ENCODE measurements at places on chromosomes 7 and 10.

GRCh38 chr10:79310911-79311573 is 36.2 kb upstream of the PPIF start:
- DNase-seq, result no peak

- DNase-seq, result no peak
Measured at GRCh38 chr10:48306870-48307710, 613 bp downstream of the MAPK8 start.

- no peak for DNase-seq
Measured at GRCh38 chr10:921471-922414, 9.8 kb downstream of the LARP4B start.

DNA sequence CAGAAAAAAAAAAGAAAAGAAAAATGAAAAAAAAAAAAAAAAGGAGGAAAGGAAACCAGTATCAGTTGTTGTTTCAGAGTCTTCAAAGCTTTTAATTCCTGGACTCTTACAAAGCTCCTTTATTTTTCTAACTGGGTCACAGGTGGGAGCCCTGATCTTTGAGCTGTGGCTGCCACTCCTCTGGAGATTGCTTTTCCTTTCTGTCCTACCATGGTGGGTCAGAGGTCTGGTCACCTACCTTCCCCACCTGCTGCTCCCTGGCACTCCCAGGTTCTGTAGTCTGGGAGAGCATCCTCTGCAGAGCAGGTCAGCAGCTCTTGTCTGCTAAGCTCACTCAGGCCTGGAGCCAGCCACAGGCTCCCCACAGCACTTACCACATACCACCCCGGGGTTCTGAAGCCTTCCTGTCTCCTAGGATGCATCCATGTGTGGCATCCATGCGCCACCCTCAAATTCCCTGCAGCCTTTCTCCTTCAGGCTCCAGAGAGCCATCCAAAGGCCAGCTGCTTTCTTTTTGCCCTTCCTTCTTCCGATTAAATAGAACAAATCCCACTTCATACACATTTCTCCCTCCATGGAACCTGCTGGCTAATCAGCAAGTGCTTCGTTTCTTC is 73.2 kb upstream of the TPK1 start:
- no peak for DNase-seq

- no peak for DNase-seq
Measured at GRCh38 chr7:17230099-17230807, 68.2 kb upstream of the AHR start.

- no peak for DNase-seq
Measured at GRCh38 chr7:84477786-84478478, 283.3 kb upstream of the SEMA3A start.

DNA sequence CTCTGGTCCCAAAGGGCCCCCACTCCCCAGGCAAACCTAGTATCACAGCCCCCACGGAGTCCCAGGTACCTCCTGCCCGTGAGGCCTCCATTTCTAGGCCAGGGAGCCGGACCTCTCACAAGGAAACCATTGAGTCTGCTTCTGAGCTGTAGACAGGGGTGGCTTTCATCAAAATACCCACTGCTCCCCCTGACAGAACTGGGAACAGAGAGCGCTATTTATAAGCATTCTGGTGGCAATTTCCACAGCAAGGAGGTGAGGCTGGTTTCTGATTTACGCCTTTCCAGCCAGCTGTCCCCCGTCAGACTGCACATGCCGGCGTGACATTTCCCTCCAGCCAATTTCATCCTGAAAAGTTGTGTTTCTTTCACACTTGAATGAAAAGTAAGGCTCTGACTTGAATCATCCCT is 407.5 kb upstream of the PRKCQ start:
- no peak for DNase-seq

DNA sequence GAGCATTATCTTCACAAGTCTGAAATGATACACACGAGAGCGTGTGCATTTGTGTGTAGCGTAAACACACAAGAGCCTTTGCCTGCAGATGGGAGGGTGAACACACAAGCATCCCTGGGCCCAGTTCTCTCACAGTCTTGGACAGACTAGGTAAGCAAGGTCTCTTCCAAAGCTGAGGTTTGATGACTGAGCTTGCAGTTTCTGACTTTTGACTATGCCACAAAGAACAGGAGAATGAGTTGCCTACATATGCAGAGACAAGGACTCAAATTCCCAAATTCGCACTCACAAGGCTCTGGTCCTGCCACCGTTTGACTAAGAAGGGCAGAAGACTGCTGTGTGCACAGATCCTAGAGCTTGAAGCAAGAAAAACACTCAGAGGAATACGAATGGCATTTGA is 55.8 kb downstream of the FAM53B start:
- DNase-seq, result no peak

DNA sequence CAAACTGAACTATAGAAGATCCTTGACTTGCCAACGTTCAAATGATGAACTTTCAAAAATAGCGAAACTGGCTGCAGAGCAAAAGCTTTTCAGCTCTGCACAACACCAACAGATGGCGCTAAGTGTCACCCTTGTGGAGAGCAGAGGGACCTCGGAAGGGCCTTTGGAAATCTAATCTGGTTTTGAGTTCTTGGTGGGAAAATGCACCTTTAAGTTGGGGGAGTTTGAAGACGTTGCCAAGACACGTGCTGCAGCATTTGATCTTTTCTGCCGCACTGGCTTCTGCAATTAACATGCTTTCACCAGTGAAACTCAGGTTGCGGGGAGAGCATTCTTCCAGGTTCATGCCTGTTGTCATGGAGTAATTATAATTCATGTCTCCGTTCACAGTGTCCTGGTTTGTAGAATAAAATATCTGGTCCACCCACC is 26.3 kb upstream of the WDR11 start:
- no peak for DNase-seq

GRCh38 chr10:17872191-17873091 is 63.3 kb downstream of the MRC1 start:
- no peak for DNase-seq

- DNase-seq, result no peak
Measured at GRCh38 chr10:86221442-86222335, 144.9 kb downstream of the GRID1 start.

DNA sequence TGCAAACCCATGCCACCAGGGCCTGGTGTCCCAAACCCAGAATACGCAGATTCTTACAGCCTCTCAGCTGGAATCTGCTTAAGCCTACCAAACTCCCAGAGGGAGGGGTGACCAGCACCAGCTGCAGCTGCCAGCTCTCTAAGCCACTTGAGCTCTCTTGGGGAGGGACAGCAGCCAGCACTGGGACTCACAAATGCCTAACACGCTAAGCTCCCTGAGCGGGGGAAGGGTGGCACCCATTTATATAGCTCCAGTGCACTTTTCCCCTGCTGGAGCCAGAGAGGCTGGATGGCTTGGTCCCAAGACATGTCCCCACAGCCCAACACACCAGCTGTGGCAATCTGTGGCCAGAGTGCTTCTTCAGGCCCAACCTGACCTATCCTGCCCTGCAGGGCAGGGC is 326.8 kb upstream of the NRG3 start:
- no peak for DNase-seq

DNA sequence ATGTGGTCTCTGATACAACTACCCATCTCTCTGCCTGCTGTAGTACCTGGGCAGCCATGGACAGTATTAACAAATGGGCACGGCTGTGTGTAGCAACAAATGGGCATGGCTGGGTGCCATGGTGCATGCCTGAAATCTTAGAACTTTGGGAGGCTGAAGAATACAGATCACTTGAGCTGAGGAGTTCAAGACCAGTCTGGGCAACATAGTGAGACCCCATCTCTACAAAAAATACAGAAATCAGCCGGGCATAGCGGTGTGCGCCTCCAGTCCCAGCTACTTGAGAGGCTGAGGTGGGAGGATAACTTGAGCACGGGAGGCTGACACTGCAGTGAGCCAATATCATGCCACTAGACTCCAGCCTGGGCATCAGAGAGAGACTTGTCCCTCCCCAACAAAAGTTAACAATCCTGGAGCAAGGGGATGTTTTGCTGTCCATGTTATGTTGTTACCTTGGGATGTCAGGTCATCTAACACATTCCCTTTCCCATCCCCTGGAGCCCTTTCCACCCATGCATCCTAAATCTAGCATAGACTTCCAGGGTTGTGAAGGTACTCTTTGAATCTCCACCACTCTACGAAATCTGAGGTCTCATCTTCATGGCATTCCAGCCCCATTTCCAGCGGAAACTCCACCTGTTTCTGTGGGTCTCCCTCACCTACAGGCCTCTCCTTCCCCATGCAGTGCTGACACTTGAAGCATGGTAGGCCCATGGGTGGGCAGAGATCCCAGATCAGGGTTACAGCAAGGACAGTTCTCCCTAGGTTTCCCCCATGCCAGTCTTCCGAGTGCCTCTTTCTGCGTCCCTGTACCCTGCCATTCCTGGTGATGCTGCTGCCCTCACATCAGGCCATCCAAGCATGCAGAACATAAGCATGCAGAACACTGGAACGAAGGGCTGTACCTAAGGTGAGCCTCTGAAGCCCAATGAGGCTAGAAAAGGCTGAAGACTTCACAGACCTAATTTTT is 13.1 kb downstream of the FXYD4 start:
- DNase-seq, result no peak

GRCh38 chr10:5343561-5343960 is 21.2 kb upstream of the UCN3 start:
- DNase-seq, result no peak

- no peak for DNase-seq
Measured at GRCh38 chr7:47638679-47639315, 56.9 kb upstream of the TNS3 start.

DNA sequence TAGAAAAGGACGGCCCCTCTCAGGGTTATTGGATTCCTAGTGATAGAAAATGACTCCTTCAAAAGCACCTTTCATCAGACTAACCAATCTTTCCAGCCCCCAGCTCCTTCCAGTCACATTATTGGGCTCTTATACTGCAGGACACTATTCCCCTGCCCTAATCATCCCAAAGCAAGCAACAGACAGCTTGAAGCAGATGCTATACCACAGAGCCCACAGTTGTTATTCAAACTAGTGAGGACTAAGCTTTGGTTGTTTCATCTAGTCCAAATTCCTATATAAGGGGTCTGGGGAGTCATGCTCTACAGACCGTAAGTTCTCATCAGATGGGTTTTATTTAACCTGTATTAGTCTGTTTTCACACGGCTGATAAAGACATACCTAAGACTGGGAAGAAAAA is 24.5 kb downstream of the ZC3HAV1L start:
- DNase-seq, result no peak

- DNase-seq, result no peak
Measured at GRCh38 chr10:16316733-16317390, 119.9 kb upstream of the PTER start.

GRCh38 chr7:12178317-12178716 is 32.8 kb upstream of the TMEM106B start:
- DNase-seq, result no peak

- no peak for DNase-seq
Measured at GRCh38 chr7:151141311-151141854, 26.1 kb downstream of the GBX1 start.

- no peak for DNase-seq
Measured at GRCh38 chr7:135160098-135160857, 10.2 kb downstream of the CYREN start.

- no peak for DNase-seq
Measured at GRCh38 chr7:76428149-76428823, 3.5 kb downstream of the ZP3 start.

- no peak for DNase-seq
Measured at GRCh38 chr7:82468435-82468834, 24.9 kb upstream of the CACNA2D1 start.

DNA sequence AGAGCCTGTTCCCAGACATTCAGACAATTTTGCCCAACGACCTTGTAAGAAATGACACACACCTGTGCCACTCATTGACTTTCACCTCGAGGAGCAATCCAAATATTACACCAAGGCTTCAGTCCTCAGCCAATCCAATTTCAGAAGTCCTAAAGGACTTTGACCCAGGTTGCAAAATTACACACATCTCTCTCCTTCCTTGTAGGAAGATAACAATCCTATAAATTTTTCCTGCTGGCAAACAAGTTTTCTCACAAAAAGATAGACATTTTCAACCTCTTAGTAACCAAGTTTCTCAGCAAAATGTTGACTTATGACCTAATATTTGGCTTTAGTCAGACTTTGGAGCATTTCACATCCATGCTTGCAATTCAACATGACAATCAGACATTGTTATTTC is 745.0 kb downstream of the GRID1 start:
- no peak for DNase-seq

DNA sequence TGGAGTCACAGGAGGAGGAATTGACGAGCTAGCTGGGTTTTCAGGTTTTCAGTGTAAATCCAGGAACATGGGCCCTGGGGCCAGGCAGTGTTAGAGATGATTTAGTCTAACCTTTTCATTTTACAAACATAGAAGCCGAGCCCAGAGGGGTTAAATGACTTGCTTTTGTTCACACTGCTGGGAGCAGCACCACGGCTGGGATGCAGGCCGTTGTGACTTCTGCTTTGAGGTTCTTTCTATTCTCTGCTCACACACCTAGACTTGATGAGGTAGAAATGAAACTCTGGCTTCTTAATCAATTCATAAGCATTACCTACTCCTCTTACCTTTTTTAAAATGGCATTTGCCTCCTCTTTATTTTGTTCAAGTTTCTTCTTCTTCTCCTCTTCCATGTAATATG is 36.4 kb downstream of the CREB5 start:
- DNase-seq, result no peak

DNA sequence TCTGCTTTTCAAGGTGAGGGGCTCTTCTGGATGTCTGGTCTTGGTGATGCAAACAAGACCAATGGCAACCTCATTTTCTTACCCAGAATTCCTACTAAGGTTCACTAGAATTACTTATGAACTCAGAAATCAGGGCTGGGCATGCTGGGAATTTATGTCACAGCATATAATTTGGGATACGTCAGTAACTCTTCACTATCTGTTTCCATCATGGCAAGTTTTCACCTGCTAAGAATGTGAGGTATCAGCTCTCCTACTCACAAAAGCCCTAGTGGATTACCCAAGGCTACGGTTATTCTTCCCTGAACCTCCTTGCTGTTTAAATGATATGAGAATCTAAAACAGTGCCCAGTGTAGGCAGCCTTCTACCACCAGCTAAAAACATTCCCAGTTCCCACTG is 53.1 kb downstream of the PNLIPRP2 start:
- no peak for DNase-seq

DNA sequence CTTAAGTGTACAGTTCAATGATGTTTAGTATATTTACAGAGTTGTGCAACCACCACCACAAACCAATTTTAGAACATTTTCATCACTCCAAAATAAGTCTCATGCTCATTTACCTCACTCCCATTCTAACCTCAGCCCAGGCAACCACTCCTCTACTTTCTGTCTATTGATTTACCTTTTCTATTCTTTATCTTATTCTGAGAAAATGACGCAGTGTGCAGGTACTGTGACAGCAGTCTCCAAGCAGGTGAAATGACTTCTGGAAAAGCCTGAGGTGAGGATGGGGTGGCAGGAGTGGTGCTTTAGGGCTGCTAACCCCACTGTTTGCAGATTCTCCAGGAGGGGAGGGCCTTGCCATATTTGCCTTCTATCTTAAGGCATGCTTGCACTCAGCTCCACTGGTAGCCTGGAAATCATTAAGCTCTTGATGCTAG is 39.5 kb downstream of the GARS1 start:
- DNase-seq, result no peak

GRCh38 chr7:46059308-46060020 is 138.4 kb upstream of the IGFBP3 start:
- DNase-seq, result no peak

GRCh38 chr10:130787821-130788220 is 523.7 kb downstream of the TCERG1L start:
- no peak for DNase-seq

Data from cortex of kidney (tissue), 1 donor.